ENCODE measurements at places on chromosomes 5 and 9. TPM values are rescaled to one million over a fixed set of nuclear protein-coding genes. Genes with fewer than 3 reads are reported as not detected.

Gene PHF24
- polyA plus RNA-seq: not detected

Gene SLC24A2
- polyA plus RNA-seq: not detected

Gene BTNL3
- polyA plus RNA-seq: not detected

Gene STRBP
- 4.0 TPM for polyA plus RNA-seq

Gene SUB1
- 367 TPM for polyA plus RNA-seq

Gene ATG12
- polyA plus RNA-seq: 112 TPM

Gene SLC6A7
- polyA plus RNA-seq: not detected

Gene PLPPR1
- not detected for polyA plus RNA-seq

Data from AG04450 (cell line).